ENCODE measurements at places on chromosomes 11 and 22. TPM values are rescaled to one million over a fixed set of nuclear protein-coding genes. Genes with fewer than 3 reads are reported as not detected.

Gene PARVG
- total RNA-seq = 7.5 TPM

Gene PGA5
- total RNA-seq = 8.9 TPM

Gene SLC25A1
- 19.3 TPM for total RNA-seq

Gene NXPE2
- total RNA-seq = 8.4 TPM

Gene MS4A7
- 14.9 TPM for total RNA-seq

Gene SLC15A3
- 6.0 TPM for total RNA-seq

Gene ATG13
- total RNA-seq = 37.6 TPM

Gene MMP13
- total RNA-seq = not detected

Gene FAM111B
- total RNA-seq = 8.4 TPM

Gene RCOR2
- 3.4 TPM for total RNA-seq

Gene CTTN
- total RNA-seq = 155 TPM

Gene BDNF
- 15.4 TPM for total RNA-seq

Gene GRIA4
- 7.7 TPM for total RNA-seq

Gene BEST1
- total RNA-seq = 7.5 TPM

Gene PANX2
- 0.96 TPM for total RNA-seq

Gene P2RY6
- total RNA-seq = not detected

Gene APOBEC3F
- 1.7 TPM for total RNA-seq

Gene CCS
- 18.8 TPM for total RNA-seq

Gene GPHA2
- total RNA-seq = not detected

Gene C11orf16
- 1.9 TPM for total RNA-seq

Gene MGAT3
- 2.2 TPM for total RNA-seq

Gene LGALS12
- 0.48 TPM for total RNA-seq

Gene CNTN5
- total RNA-seq = 13.2 TPM

Gene UPK3A
- not detected for total RNA-seq

Gene TEX54
- total RNA-seq = not detected

Gene KCNK7
- total RNA-seq = not detected

Gene TUB
- total RNA-seq = 28.6 TPM

Gene DNAJB7
- 3.1 TPM for total RNA-seq

Gene SUSD2
- total RNA-seq = 12.3 TPM

Gene SCGB1A1
- total RNA-seq = not detected

Gene SPON1
- 328 TPM for total RNA-seq

Gene STIM1
- total RNA-seq = 21.7 TPM

Gene POU2AF3
- total RNA-seq = not detected

Gene PLEKHA7
- 8.2 TPM for total RNA-seq

Gene LRRC10B
- total RNA-seq = not detected

Gene EFCAB6
- 7.0 TPM for total RNA-seq

Gene OR8G1
- total RNA-seq = 1.9 TPM

Gene VSIG10L2
- total RNA-seq = 0.24 TPM

Gene SLC43A3
- 57.5 TPM for total RNA-seq

Gene C11orf21
- 0.96 TPM for total RNA-seq

Gene CLCF1
- total RNA-seq = 11.1 TPM

Gene TIMP3
- total RNA-seq = 297 TPM

Gene LRRN4CL
- total RNA-seq = 3.1 TPM

Gene MYRF
- 14.2 TPM for total RNA-seq

Gene XBP1
- 264 TPM for total RNA-seq

Gene MMP12
- total RNA-seq = 1.4 TPM

Gene MMP27
- total RNA-seq = not detected

Gene CHADL
- 1.9 TPM for total RNA-seq

Gene ACR
- not detected for total RNA-seq

Gene KAT5
- total RNA-seq = 51.8 TPM

Gene KRTAP5-2
- not detected for total RNA-seq

Gene OR5AK2
- 6.0 TPM for total RNA-seq

Gene WT1
- 0.48 TPM for total RNA-seq

Gene ZNRF3
- total RNA-seq = 7.7 TPM

Data from umbilical cord (tissue), 2 donors.